ENCODE measurements at places on chromosomes 5 and 9.
A peak's percentile ranks its signal among the peaks of the same experiment; 100 is the strongest.

DNA sequence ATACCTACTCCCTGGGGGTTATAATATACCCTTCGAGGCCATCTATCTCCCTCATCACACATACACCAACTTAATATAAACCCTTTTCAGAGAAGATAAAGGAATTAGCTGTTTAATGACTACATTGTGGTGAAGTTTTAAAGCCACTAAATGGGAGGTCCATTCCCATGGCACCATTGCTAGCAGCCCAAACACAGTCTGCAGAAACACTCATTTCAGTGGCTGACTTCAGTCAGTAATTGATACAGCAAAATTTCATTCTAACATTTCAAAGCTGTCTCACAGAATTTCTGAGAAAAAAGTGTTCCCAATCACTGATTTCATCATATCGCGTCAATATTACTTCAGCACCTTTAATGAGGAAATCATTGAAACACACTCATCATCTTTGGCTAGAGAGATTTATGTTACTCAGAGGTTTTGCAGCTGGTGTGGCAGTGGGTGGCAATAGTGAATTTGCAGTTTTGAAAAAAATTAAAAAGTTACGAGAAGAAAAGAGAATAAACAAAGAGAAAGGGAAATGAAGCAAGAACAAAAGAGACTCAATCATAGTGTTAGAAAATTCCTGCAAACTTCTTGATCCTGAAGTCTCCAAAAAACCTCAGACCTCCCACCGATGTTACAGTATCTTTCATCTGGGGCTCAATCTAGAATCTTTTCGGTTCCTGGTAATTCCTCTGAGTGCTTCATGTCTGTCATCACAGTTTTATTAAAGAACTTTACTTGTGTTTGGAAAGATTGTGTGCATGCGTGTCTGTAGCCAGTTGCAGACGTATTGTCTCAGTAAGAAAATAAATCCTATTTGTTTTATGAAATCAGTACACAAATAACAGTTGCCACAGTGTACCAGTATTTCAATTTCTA lies 105.0 kb downstream of the ERCC6L2 start:
- DNase-seq: no peak

- no peak for DNase-seq
Measured at GRCh38 chr9:18263377-18263776, 210.6 kb upstream of the ADAMTSL1 start.

DNA sequence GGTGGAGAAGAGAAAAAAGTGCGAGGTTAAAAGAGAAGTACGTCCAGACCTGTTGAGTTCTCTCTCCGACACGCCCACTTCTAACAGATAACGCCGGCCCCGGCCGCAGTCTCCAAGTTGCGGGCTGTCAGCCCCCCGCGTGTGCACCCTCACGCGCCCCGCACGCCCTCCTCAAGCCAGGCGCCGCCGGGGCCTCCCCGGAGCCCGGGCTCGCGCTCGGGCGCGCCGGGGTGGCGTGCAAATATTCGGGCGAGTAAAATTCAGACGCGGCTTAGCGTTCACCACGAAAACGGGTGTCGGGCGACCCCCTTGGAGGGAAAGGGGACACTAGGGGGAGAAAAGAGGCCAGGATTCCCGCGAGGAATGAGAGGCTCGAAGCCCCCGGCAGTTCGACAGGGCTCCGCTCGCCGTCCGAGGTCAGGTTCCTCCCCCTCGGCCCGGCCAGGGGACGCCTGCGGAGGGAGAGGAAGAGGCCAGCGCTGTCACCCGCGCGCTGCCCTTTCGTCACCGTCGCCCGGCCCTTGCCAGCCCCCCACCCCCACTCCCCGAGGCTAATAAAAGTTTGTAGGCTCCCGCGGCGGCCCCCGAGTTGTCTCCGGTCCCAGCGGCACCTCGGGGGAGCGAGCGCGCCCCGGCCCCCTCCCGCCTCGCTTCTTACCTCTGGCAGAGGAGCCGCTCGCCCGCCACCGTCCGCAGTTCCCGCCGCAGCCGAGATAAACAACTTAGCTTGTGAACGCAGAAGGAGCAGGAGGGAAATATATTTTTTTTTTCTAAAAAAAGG lies 743 bp downstream of the NR3C1 start:
- DNase-seq: peak; percentile 87

- no peak for DNase-seq
Measured at GRCh38 chr9:3441197-3441816, 84.5 kb downstream of the RFX3 start.

- peak; percentile 62 for DNase-seq
Measured at GRCh38 chr9:134215699-134216448, 51.5 kb upstream of the RNU6ATAC start.

- DNase-seq: no peak
Measured at GRCh38 chr9:93185266-93186214, 1.6 kb downstream of the WNK2 start.

- DNase-seq: no peak
Measured at GRCh38 chr5:104821606-104822005, 1259.0 kb upstream of the NUDT12 start.

- no peak for DNase-seq
Measured at GRCh38 chr5:151718646-151719045, 31.9 kb upstream of the SPARC start.

DNA sequence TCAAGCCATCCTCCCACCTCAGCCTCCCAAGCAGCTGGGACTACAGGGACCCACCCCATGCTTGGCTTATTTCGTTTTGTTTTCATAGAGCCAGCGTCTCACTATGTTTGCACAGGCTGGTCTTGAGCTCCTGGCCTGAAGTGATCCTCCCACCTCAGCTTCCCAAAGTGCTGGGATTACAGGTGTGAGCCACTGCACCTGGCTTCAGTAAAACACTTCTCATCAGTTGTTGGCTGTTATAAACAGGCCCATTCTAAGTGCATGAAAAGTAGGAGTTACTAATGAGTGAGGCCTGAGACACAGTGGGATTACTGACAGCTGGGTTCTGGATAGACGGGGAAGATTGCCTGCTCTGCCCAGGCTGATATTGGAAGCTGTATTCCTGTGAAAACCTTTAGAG lies 3.5 kb downstream of the CRB2 start:
- DNase-seq: no peak

- DNase-seq: no peak
Measured at GRCh38 chr5:138979684-138980280, 104.6 kb upstream of the LRRTM2 start.

DNA sequence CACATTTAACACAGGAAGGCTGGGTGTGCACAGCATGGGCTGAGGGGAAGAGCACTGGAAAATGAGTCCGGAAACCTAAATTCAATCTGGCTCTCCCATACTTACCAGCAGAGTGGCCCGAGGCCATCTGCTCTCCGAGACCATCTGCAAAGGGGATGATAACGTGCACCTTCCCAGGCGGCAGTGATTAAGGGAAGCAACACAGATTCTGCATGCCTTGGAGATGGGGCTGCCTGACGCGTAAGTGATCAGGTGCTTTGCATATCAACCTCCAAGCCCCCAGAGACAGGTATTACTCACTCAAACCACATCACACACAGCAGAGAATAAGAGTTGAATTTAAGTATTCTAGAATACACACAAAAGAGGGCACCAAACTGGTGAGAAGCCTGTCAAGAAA lies 9.1 kb downstream of the EPB41L4B start:
- DNase-seq: no peak

Data from posterior cingulate gyrus (tissue), 11 donors.